Progenitor cell of endocrine pancreas (in vitro differentiated cells): ENCODE measurements at places on chromosomes 5 and 9. TPM values are rescaled to one million over a fixed set of nuclear protein-coding genes. Genes with fewer than 3 reads are reported as not detected.

DNA sequence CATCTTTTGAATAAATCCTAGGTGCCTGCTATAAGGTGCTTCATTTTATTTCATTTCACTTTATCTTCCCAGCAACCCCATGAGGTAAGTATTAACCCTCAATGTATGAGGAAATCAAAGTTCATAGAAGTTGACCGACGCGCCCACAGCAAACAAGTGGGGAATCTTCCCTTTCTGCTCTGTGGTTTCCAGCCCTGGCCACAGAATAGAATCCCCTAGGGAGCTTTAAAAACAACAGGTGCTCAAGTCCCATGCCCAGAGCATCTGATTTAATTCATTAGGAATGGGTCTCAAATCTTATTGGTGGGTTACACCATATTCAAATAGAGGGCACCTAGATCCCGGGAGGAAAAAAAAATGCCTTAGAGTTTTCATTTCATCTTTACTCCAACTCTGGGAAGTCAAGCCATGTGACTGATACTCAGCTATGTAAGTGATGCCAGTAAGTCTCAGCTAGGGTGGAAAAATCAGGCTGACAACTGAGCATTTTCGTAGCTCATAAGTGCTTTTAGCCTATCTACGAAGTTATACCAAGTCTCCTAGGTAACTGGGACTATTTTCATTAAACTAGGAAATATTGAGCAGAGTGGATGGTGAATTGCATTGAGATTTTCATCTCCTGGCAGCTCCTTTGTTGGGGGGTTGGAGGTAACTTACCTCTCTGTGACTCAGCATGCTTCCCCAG, 353.4 kb upstream of the SLC30A5 start:
- no peak for DNase-seq

The GADD45G gene
- total RNA-seq: 1.8 and 1.9 TPM in 2 replicates

- no peak for DNase-seq
These were observed 129.1 kb downstream of the MACROH2A1 start for GRCh38 chr5:135269931-135270421.

- DNase-seq: peak; percentile 35
These were observed 32.5 kb downstream of the PTGES start for GRCh38 chr9:129720181-129720864.

DNA sequence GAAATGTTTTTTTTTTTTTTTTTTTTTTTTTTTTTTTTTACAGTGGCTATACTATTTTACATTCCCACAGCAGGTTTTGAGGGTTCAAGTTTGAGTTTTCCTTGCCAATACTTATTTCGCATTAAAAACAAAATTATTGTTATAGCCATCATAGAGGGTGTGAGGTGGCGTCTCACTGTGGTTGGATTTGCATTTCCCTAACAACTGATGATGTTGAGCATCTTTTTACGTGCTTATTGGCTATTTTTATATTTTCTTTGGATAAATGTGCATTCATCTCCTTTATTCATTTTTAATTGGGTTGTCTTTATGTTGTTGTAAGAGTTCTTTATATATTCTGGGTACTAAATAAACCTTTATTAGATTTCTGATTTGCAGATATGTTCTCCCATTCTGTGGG, 18.9 kb upstream of the UBLCP1 start:
- DNase-seq: no peak

GRCh38 chr9:14650596-14650995, 42.6 kb downstream of the ZDHHC21 start:
- DNase-seq: no peak

DNA sequence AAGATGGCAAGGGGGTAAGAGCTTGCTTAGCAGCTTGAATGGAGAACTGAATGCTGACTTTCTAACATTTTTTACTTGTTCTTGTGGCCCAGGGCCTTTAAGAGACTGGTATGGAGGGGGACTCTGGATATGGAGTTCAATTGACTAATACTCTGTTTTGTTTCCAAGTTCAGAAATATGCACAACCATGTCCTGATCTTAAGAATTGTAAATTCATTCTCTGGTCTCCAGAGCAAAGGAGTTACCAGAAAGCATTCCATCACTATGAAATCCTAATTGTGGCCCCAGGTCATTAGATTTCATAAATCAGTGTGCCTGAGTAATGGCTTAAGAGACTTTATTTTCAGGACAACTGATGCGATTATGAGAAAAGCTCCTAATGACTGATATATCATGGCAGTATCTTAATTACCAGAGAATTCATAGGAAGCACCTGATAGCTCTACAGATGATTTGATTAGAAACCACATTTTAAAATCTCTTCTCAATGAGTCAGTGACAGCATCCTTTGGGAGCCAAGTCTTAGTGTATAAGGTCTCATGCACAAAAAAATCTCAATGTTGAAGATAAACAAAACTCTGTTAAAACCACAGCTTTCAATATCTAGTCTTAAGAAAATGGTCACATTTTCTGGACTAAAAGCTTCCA, 613.6 kb upstream of the KLF4 start:
- no peak for DNase-seq

DNA sequence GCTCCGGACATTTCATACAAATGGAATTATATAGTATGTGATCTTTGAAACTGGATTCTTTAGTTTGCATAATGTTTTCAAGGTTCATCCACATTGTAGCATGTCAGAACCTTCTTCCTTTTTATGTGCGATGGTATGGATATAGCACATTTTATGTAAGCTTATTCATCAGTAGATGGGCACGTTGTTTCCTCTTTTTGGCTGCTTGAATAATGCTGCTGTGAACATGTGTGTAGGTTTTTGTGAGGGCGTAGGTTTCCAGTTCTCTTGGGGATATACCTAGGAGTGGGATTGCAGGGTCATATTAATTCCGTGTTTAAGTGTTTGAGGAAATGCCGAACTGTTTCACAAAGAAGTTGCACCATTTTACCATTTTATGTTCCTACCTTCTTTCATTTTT, 187.8 kb downstream of the NR3C1 start:
- no peak for DNase-seq

GRCh38 chr5:107597247-107597646, 73.5 kb downstream of the EFNA5 start:
- no peak for DNase-seq

DNA sequence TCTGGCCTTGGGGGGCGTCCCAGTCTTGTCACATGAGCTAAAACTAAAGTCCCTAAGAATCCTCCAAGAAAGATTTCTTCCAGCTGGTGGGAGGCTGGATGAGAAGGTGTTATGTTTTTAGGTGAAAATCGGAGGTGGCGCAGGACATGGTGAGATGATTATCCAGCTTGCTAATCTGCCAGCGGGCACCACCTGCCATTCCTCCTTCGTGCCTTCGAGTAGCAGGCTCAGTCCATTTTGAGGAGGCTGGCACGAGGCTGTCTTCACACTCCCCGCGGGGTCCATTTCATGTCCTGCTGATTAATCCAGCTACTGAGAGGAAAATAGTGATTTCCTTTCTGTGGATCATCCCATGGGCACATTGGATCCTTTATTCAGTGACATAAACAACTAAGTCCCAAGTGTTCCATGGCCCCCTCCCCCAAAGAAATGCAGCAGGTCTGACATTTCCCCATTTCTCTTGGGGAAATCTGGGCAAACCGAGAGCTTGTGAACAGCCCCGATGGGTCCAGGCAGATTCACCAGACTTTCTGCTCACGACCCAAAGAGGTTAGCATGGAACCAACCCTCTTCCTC, 38.2 kb upstream of the EXOC3 start:
- no peak for DNase-seq

The WNT8A gene
- not detected in 2 replicates for total RNA-seq

DNA sequence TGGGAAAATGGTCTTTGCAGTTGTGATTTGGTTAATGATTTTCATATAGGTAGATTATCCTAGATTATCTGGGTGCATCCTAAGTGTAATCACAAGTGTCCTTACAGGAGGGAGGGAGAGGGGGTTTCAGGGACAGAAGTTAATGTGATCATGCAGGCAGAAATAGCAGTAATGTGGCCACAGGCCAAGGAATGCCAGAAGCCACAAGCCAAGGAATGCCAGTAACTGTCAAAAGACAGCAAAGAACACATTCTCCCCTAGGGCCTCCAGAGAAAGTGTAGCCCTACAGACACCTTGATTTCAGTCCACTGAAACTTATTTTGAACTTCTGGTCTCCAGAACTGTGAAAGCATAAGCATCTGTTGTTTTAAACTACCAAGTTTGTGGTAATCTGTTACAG, 2074.5 kb downstream of the MAT2B start:
- no peak for DNase-seq

DNA sequence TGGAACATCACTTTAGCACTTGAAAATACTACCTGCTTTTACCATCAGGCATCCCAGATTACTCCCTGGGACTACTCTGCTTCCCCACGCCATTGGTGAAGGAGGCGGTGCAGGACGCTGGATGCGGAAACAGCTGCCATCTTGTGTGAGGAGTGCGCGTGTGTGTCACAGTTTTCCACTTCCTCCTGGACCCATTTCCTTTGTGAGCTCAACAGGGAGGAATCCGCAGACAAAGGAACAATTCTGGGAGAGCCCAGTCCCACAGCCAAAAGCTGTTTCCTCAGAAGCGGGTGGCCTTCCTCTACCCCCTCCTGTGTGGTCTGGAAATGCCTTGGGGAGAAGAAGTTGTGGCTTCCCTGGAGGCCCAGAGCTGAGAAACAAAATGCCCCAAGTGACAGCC, 16.8 kb downstream of the AFAP1L1 start:
- DNase-seq: no peak

The TSSK1B gene
- 0.27 and 0.29 TPM in 2 replicates for total RNA-seq

- no peak for DNase-seq
These were observed 122.1 kb downstream of the EBF1 start for GRCh38 chr5:158977642-158978041.

- no peak for DNase-seq
These were observed 21.0 kb downstream of the TIMD4 start for GRCh38 chr5:156942064-156942463.

GRCh38 chr9:91948101-91948596, 1.9 kb downstream of the ROR2 start:
- DNase-seq: no peak

GRCh38 chr5:16799796-16800195, 136.3 kb downstream of the MYO10 start:
- DNase-seq: no peak

GRCh38 chr9:137665226-137665625, 46.4 kb downstream of the EHMT1 start:
- DNase-seq: no peak

DNA sequence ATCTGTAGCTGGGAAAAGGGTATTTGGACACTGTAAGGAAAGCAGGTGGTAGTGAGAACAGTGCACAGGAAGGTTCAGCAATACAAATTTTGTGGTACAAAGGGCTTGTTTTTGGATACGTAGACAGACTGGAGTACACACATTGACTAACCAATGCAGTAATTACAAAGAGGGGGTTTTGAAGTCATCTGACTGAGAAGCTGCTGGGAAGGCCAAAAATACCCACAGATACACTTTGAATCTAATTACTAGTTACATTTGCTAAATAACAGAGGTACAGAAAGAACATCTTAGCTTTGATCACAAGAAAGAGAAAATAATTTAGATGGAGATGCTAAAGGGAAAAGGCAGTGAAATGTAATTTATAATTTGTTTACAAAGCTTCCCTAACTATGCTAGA, 45.9 kb downstream of the PKD2L2 start:
- DNase-seq: no peak

DNA sequence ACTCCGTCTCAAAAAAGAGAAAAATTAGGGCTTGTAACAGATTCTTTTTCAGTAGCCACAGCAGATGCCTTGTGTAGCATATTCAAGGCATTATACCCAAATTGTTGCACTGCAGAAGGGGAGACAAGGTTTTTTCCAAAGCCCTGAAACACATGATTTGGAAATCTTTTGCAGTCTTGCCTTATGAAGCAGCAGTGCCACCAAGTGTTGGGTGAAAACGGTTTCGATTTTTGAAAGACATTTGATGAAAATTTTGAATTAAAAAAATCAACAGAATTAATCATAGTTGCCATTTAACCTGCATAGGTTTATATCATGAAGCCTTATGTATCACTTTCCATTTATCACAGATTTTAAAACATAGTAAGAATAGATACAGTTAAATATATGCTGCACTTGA, 479.5 kb downstream of the TAF11L14 start:
- DNase-seq: no peak

- no peak for DNase-seq
These were observed 83.7 kb downstream of the PCSK5 start for GRCh38 chr9:75974016-75974766.

DNA sequence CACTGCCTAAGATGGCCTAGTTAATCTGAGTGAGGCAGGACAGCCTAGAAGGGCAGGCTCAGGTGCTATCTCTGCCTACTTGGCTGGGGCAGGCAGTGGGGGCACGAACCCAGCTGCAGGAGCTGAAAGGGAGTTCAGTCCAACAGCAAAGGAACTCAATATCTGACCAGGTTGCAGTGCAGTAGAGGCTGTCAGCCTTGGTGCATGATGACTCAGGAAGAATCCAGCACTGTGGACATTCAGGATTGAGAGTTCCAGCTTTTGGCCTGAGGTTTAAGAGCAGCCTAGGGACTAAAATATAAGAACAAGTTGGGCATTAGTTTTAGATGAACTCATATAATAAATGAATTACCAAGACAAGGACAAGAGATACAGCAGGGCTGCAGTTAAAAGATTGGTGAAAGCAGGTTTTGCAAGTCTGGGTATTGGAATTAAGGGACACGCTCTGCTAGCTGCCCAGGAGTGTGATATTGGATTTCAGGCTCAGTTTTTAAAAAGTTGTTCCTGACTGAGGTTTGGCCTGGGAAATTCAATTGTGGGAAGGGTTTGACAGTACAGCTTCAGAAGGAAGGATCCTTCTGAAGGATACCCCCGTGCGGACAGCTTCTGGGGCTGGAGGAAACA, 64.7 kb upstream of the ATG10 start:
- DNase-seq: no peak
